ENCODE measurements at places on chromosomes 1 and 21.

- no peak for DNase-seq
Observed at GRCh38 chr1:209387969-209388329, 195.6 kb upstream of the CAMK1G start.

- no peak for DNase-seq
Observed at GRCh38 chr1:167423684-167424619, 94.4 kb downstream of the CD247 start.

- no peak for DNase-seq
Observed at GRCh38 chr1:33971018-33971710, 107.3 kb downstream of the HMGB4 start.

DNA sequence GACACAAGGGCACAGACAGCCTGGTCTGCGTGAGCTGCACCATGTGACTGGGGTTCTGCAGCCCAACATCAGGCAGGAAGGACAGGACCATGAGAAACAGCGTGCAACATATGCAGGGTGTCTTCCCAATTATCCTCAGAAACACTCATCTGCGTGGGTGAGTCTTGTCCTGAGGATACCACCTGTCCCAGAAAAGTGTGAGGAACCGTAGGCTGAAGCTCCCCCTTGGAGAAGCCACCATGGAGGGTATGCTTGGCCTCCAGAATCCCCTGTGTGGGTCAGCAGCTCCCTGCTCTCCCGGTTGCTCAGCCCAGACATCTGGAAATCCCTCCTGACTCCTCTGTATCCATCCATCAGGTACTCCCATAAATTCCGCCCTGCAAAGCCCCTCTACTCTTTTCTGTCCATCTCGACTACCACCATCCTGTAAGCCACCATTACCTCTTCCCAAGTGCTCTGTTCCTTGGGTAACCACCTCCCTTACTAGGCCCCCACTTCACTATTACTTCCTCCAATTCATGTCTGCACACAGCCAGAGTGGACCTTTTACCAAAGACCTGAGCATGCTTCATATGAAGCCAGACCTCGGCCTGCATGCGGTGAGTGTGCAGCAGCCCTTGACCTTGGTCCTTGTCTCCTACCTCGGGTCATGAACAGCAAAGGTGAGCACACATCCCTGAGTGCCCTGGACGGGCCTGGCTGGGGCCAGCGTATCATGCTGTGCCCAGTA, 33.0 kb downstream of the ETS2 start:
- DNase-seq = no peak

- DNase-seq = no peak
Observed at GRCh38 chr21:36973986-36974850, 7.7 kb upstream of the HLCS start.

All from COR-L47 (cell line).